ENCODE measurements at places on chromosomes 6 and 20.

DNA sequence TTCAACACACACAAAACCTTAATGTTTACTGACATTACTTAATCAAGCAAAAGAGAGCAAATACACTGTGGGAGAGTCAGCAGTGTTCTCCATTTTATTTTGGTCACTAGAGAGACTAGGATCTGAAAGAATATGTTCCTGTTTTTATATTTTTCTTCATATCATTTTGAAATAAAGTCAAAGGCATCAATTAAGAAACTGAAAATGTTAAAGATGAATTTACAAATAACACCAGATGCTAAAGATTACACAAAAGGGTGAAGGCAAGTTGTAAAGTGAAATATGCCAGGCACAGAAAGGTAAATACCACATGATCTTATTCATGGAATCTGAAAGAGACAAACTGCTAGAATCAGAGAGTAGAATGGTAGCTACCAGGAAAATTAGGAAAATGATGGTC lies 60.3 kb upstream of the FABP7 start:
- no peak for DNase-seq

- DNase-seq: no peak
These were observed 26.3 kb upstream of the ZFP64 start for GRCh38 chr20:52217689-52218395.

- no peak for DNase-seq
These were observed 66.1 kb downstream of the FAM120B start for GRCh38 chr6:170372380-170373325.

- DNase-seq: no peak
These were observed 104.4 kb upstream of the FOXP4 start for GRCh38 chr6:41441598-41442351.

GRCh38 chr6:31035862-31036497 lies 25.7 kb downstream of the MUC22 start:
- DNase-seq: no peak

- DNase-seq: no peak
These were observed 2.6 kb upstream of the WFDC8 start for GRCh38 chr20:45581702-45582101.

- no peak for DNase-seq
These were observed 41.9 kb upstream of the HFE start for GRCh38 chr6:26045065-26045927.
